ENCODE measurements at places on chromosomes 7 and 10.

DNA sequence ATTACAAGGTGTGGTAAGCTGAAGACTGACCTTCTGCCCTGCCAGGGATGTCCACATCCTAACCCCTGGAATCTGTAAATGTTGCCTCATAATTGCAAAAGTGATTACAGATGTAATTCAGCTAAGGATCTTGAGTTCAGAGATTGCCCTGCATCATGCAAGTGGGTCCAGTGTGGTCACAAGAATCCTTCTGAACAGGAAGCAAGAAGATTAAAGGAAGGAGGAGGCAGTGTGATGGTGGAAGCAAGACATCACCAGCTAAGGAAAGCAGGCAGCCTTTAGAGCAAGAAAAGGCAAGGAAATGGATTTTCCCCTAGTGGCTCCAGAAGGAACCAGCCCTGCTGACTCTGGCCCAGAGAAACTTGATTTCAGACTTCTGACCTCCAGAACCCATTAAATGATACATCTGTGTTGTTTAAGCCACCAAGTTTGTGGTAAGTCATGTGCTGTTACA, 78.1 kb downstream of the USP6NL start:
- DNase-seq, result no peak

- no peak for DNase-seq
Measured at GRCh38 chr10:65805993-65806392, 1119.8 kb upstream of the LRRTM3 start.

DNA sequence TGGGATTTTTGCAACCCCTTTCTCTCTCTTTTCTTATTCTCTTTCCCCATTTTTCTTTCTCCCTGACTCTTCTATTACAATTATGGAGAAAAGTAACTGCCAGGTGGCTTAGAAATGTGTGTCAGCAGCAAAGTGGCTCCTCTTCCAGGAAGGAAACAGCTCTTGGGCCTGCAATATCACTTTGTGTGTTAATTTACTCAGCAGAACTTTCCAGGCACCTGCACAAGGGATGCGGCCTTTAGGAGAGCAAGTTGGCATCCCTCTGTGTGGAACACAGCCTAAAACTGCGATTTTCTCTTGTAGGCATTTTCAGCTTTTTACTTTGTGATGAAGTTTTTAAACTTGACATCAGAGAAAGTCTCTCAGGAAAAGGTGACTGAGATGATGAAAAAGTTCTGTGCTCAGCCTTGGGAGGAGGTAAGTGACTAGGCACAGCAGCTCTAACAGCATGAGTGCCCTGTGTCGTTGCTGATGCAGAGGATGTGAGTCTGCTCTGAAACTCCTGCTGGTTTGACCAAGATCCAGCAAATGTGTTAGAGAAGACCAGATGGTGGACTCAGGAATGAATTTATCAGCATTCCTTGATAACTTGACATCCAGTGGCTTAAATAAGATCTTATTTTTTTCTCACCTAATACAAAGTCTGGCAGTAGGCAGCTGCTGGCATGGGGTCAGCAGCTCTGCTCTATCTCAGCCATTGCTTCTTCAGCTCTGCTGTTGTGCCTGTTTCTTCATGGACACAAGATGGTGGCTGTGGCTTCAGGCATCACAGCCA, 47.4 kb upstream of the CC2D2B start:
- DNase-seq, result no peak

GRCh38 chr10:78025685-78026364, 3.5 kb downstream of the POLR3A start:
- DNase-seq, result no peak

DNA sequence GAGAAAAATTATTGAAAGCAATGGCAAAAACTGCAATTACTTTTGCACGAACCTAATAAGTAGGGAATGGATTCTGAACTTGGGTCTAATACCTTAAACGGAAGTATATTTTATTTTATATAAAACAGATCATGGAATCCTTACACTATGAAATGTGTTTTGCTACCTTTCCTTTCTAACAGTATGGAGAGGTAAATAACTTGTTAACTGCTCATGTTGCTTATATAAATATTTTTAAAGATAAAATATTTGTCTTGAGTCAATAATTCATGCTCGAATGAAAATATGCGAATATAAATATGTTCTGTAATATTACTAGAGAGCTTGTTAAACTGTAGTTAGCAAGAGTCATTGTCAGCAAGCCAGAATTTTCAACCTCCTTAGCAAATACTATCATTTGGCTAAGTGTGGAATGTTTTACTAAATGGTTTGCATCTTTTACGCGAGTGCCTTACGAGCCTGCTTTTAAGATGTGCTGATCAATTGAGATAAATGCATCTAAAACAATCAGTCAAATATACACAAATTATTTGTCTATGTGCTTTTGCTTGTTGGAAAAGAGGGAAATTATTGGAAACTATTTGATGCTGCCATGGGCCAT, 5.9 kb downstream of the GNAT3 start:
- no peak for DNase-seq

GRCh38 chr10:122021828-122022227, 32.9 kb downstream of the TACC2 start:
- no peak for DNase-seq

DNA sequence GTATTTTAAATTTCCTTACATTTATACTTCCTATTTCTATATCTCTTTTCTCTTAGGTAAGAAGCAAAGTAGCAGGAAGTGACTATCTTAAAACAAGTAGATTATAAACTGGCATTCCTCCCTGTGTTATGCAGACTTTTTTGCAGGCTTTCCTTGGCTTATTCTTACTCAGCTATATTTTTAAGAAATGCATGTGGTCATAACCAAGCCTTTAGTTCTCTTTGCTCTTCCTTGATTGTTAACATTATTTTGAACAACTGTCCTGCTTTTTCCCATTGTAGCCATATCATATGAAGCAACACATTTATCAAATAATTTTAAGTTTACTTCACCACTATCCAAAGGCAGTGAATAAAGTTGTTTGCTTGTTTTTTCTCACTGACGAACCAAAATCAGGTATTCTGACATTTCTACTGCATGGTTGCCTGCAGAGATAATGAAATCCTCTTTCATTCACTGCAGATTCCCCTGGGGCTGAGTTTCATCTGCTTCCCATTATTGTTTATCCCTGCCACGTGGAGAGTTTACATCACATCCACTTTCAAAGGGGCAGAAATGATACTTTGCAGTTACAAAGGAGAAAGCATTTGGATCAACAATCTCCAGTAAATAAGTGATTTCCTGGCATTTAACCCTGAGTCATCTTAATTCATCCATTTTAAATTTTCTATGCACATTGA, 389.9 kb upstream of the SEMA3C start:
- peak; percentile 24 for DNase-seq

DNA sequence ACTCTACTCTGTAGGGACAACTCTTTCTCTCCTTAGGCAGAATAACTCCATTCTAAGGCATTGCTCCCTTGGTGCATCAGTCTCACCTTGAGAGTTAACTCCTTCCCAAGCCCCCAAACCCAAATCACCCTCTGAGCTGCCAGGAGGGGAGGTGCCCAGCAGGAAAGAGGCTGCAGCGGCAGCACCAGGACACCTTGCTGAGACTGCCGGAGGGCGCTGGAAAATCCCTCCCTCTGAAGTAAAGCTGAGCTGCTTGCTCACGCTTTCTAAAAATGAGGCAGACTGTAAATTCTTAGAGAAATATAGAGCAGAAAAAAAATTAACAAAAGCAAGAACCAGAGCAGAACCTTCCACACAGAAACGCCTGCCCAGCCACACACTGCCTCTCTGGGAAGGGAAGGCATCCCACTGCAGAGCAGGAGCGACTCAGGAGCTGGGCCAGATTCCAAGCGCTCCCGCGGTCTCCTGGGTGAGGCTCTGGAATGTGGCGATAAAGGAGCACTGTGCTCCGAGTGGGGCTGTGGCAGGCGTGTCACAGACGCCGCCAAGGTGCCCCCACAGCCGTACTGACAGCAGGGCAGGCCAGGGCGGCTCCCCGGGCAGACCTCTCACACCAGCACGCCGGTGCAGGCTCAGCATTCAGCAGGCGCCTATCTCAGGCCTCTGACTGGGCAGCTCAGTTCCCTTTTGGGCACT, 202.1 kb downstream of the TNS3 start:
- DNase-seq, result peak; percentile 81

GRCh38 chr7:25615593-25615992, 387.3 kb upstream of the NPVF start:
- DNase-seq, result no peak

- peak; percentile 33 for DNase-seq
Measured at GRCh38 chr7:42097752-42098151, 139.3 kb downstream of the GLI3 start.

DNA sequence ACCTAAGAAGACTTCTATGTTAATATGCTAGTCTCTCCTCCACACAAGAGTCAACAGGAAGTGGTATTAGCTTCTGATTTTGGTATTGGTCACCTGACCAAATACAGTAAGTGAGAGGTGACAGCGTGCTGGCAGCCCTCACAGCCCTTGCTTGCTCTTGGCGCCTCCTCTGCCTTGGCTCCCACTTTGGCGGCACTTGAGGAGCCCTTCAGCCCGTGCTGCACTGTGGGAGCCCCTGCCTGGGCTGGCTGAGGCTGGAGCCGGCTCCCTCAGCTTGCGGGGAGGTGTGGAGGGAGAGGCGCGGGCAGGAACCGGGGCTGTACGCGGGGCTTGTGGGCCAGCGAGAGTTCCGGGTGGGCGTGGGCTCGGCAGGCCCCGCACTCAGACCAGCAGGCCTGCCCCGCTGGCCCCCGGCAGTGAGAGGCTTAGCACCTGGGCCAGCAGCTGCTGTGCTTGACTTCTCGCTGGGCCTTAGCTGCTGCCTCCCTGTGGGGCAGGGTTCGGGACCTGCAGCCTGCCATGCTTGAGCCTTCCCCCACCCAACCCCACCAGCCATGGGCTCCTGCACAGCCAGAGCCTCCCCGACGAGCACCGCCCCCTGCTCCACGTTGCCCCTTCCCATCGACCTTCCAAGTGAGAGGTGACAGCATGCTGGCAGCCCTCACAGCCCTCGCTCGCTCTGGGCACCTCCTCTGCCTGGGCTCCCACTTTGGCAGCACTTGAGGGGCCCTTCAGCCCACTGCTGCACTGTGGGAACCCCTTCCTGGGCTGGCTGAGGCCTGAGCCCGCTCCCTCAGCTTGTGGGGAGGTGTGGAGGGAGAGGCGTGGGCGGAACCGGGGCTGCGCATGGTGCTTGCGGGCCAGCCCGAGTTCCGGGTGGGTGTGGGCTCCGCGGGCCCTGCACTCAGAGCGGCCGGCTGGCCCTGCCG, 4.2 kb upstream of the ACSL5 start:
- no peak for DNase-seq

DNA sequence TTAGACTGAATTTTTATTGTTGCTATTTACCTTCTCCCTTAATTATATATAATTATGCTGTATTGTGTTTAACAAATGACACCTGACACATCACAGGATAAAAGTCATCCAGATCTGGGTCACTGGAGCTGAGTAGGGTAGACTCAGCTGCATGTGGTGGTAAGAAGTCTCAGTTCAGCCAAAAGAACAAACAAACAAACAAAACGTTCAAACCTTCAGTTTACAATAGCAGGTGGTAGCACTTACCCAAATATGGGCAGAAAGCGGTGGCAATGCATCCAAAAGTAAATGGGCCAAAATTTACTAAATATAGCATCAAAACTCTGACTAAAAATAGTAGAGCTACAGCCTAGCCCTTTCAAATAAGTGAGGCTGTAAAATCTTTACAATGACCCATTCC, 42.2 kb downstream of the ZWINT start:
- DNase-seq, result no peak

- no peak for DNase-seq
Measured at GRCh38 chr7:117110480-117111315, 157.4 kb downstream of the ST7 start.

DNA sequence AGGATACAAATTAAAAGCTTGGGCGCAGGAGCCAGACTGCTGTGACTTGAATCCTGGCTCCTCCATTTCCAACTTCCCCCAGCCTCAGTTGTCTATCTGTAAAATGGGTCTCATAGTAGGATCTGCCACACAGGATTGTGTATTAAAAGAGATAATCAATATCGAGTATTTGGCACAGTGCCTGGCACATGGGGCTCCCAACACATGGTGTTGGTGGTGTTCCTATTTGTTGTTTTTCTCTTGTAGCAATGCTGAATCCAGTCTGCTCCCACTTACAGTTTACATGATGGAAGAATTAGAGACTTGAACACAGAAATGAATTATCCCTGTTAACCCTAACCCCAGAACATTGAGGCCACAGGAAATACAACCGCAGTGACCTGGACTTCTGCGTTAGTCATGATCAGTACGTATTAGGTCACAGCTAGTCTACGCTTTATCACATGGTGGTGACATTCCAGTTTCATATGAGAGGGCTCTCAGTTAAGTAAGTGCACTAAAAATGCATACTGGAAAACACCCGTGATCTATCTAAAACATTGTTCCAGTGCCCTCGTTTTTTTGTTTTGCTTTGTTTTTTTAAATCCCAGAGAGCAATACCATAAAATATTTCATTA, 169.5 kb upstream of the KLF14 start:
- no peak for DNase-seq

Measured in tongue (tissue), 3 donors.